Osteocyte (in vitro differentiated cells): ENCODE measurements at places on chromosomes 13 and 19. TPM values are rescaled to one million over a fixed set of nuclear protein-coding genes. Genes with fewer than 3 reads are reported as not detected.

- DNase-seq, result no peak
These were observed 166.6 kb downstream of the RAP2A start for GRCh38 chr13:97600458-97601075.

- DNase-seq, result no peak
These were observed 8.7 kb downstream of the SBK2 start for GRCh38 chr19:55528030-55528803.

Gene SUPT5H
- total RNA-seq, result 130 and 132 TPM in 2 replicates

- DNase-seq, result peak; percentile 92
These were observed 11.5 kb upstream of the CCDC97 start for GRCh38 chr19:41298348-41298964.

Gene PABPC3
- 0.10 and 0.16 TPM in 2 replicates for total RNA-seq

Gene UBE2L5
- total RNA-seq, result not detected in 2 replicates

DNA sequence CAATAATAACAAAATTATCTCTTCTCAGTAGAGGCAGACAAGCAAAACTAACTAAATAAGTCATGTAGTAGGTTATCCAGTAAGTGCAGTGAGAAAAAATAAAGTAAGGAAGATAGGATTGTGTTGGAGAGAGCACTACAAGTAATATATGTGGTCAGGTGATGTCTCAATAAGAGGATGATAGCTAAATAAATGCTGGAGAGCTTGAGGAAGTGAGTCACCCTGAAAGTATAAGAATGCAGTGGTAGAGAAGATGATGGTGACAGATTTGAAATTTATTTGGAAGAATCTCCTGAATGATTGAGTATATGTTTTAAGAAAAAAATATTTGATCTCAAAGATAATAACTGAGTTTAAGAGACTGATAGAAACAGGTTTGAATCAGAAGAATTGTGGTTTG is 152.2 kb upstream of the PRR20A start:
- no peak for DNase-seq

- DNase-seq, result no peak
These were observed 9.3 kb downstream of the ZNF611 start for GRCh38 chr19:52725528-52725961.

DNA sequence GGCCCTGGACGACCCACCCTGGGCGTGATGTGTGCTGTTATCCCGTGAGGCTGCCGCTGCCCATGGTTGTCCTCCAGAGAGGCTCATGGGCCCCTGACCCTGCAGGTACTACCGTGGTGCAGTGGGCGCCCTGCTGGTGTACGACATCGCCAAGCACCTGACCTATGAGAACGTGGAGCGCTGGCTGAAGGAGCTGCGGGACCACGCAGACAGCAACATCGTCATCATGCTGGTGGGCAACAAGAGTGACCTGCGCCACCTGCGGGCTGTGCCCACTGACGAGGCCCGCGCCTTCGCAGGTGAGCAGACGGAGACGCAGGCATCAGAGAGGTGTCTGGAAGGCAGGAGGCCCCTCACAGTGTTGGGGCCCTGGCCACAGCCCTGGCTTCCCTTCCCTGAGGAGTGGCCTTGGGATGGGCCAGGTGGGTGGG is 11.1 kb upstream of the MARCHF2 start:
- DNase-seq, result no peak

Gene PCSK4
- 3.2 and 5.7 TPM in 2 replicates for total RNA-seq

Gene S1PR2
- total RNA-seq, result 21.8 and 23.6 TPM in 2 replicates

DNA sequence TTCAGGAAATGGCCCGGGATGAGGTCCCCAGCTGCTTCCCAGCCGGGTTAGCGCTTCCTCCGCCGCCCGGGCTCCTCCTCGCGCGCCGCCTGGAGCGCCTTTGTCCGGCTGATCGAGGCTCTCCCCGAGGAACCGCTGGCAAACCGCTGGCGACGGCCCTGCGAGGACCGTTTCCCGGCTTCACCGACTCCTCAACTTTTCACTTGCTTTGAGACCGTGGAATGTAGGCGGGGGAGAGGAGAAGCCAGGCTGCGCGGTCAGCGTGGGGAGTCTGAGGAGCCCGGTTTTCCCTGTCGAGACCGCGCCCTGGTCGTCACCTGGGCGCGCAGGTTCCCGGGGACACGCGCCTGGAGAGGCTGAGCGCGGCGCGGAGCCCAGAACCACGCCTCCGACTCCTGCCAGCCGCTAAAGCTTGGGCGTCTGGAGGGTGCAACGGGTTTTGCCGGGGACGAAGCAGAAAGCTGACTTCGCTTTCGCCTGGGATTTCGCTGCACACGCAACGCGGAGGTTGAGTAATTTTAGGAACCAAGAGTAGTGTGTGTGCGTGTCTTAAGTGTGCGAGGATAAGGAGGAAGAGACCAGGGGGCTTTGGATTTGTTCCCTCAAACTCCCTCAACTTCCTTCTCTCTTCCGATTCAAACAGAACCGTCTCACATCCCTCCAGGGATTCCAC is 7.3 kb upstream of the DGKH start:
- no peak for DNase-seq

DNA sequence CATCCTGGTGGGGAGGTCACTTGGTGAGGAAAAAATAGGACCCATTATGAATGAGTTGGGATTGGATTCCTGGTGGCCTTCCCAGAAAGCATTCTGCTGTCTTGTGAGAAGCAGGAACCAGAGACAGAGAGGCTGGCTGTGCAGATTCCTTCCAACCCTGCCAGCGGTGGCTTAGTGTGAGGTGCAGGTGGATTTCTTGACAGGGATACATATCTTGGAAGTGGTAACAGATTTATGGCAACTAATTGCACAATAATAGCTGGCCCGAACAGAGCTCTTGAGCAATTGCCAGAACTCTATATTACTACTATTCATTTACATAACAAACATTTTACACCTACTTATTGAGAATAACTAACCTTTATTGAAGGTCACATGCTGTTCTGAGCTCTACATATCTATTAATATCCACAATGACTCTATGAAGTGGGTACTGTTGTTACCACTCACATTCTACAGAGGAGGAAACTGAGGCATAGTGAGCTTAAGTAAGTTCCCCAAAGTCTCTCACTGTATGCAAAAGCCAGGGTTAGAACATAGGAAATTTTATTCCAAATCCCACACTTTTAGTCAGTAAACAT is 173.9 kb upstream of the SERP2 start:
- DNase-seq, result no peak

Gene AMH
- 14.3 and 16.4 TPM in 2 replicates for total RNA-seq
